ENCODE measurements at places on chromosomes 3 and 15.

DNA sequence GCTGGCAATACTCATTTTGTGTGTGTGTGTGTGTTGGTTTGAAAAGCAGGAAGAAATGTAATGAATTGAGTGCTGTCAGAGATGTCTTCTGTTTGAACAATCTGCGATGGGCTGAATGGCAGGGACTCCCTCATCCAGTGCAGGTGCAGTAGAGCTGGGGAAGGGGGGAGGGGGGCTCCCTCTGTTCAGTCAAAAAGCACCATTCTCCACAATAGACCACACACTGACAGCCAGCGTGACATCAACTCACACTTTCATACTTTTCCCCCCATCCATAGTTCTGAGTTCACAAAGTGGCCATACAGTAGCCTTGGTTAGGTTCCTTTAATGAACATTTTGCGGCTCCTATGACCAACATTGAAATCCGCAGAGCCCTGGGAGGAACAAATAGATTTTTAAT lies 10.4 kb downstream of the SOX2 start:
- no peak for DNase-seq

- no peak for DNase-seq
Observed at GRCh38 chr3:183247011-183247589, 6.0 kb upstream of the B3GNT5 start.

GRCh38 chr3:94004301-94004910 lies 24.0 kb downstream of the STX19 start:
- peak; percentile 50 for DNase-seq

- DNase-seq: no peak
Observed at GRCh38 chr3:156957715-156958114, 131.6 kb downstream of the LEKR1 start.

DNA sequence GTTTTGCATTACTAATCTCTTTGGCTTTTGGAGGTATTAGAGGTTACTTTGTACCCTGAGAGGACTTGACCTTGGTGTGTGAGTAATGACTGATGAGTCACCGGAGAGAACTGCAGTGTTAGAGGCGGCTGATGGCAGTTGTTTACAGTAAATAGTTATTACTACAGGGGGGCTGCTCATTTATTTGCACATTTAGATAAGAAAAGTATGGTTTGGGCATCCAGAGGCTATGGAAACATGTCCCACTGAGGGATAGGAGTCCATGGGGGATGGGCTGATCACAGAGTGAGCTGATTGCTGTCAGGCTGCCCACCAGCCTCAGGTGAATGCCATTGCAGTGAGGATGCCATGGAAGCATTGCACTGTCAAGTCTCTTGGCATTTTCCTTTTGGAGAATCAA lies 17.3 kb upstream of the STAC start:
- no peak for DNase-seq

GRCh38 chr3:147832611-147833010 lies 423.4 kb downstream of the ZIC1 start:
- DNase-seq: no peak

DNA sequence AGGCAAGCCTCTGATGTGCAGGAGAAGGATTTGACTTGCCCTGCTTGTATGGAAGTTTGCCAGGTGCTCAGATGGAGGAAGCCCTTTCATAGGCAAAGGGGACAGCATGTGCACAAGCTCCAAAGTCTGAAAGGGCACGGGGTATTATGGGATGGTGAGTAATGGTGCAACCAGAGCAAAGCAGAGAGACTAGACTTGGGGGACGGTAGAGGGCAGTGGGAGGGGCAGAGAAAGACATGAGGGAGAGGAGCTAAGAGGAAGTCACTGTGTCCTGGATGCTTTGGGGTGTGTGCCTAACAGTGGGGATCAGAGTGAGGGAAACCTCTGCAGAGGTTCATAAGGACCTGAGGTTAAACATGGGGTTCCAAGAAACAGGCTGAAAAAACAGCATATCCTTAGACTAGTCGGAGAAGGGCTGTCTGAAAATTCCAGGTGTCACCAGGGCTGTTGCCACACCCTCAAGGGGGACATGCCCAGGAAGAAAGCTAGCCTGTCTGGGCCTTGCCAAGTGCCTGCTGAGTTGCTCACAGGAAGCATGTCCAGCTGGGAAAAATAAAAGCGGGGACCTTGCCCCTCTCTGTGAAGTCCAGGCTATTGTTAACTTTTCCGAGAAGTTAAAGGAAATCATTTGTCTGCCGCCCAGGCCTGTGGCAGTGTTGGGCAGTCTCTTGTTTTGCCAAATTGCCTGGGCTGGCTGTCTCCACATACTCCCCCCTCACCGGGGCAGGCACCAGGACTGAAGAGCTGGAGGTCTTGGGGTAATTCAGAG lies 47.1 kb downstream of the HRH1 start:
- no peak for DNase-seq

DNA sequence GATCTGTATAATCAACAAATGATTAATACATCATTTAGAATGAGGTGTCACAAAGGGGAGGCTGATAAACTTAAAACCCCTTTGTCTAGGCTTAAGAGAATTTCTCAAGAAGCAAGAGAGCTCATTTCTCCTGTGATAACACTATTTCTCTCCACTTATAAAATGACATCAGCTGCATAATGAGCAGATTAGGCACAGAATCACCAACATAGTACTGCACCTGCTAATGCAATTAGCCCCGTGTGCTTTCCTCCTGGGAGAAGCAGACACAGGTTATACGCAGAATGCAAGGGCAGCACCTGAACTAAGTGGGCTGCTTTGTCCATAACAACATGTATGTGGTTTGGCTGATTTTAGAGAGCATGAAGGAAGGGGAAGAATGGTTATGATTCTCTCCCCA lies 515.3 kb upstream of the CFAP20DC start:
- DNase-seq: no peak

- no peak for DNase-seq
Observed at GRCh38 chr3:143362115-143362991, 242.8 kb downstream of the CHST2 start.

- no peak for DNase-seq
Observed at GRCh38 chr3:154745929-154746328, 315.9 kb upstream of the GPR149 start.

GRCh38 chr3:114756506-114757279 lies 390.4 kb downstream of the ZBTB20 start:
- DNase-seq: no peak

- DNase-seq: no peak
Observed at GRCh38 chr15:68709876-68710275, 110.8 kb downstream of the ANP32A start.

- no peak for DNase-seq
Observed at GRCh38 chr3:149174901-149175300, 45.5 kb downstream of the HPS3 start.

DNA sequence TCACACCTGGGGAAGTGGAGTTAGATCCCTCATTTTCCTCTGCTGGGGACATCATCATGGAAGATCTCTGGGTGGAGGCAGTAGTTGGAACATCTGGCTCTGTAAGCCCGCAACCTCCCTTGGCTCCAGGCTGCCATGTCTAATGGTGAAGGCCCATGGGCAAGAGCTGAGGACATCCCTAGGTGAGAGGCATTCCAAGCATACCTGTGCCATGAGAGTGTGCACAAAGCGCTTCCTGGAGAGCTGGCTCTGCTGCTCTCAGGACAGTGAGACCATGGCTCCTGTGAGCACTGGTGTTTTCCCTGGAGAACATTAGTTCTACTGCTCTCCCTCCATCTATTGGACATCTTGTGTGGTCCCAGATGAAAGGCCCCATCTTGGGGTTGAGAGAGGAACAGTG lies 7.7 kb downstream of the MAPKAPK3 start:
- DNase-seq: no peak

DNA sequence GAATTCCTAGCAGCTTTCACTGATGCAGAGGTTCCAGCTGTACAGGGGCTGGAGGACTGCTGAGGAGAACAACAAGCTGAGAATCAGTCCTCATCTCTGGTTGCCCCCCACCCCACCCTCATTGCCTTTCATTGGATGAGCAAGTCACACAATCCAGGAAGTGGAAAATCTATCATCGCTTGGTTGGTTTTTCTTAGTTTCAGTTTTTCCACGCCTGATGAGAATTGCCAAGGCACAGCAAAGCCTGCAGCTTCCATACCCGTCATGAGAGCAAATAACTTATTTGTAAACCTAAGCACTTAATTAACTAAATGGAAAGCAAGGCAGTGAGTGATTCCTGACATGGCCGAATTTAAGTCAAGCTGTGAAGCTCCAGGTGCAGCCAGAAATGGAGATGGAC lies 21.4 kb upstream of the LIPC start:
- DNase-seq: no peak

DNA sequence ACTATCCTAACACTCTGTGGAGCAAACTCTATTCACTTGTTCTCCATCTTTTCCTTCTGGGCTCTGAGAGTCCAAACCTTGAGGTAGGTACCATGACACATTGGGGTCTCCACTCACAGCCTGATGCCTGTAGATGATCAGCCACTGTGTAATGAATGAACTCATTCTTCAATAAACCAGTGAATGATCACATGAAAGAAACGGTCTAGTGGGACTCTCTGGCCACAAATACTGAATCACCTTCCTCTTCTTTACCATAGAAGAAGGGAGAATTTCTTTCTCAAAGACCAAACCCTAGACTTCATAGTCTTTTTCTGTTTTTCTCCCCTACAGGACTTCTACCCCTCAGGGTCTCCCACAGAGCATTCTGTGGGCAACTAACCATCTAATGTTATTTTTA lies 20.5 kb upstream of the ABHD2 start:
- DNase-seq: no peak

GRCh38 chr3:34362910-34363309 lies 564.5 kb downstream of the PDCD6IP start:
- no peak for DNase-seq

GRCh38 chr3:10561162-10561945 lies 56.0 kb upstream of the ATP2B2 start:
- DNase-seq: peak; percentile 51

DNA sequence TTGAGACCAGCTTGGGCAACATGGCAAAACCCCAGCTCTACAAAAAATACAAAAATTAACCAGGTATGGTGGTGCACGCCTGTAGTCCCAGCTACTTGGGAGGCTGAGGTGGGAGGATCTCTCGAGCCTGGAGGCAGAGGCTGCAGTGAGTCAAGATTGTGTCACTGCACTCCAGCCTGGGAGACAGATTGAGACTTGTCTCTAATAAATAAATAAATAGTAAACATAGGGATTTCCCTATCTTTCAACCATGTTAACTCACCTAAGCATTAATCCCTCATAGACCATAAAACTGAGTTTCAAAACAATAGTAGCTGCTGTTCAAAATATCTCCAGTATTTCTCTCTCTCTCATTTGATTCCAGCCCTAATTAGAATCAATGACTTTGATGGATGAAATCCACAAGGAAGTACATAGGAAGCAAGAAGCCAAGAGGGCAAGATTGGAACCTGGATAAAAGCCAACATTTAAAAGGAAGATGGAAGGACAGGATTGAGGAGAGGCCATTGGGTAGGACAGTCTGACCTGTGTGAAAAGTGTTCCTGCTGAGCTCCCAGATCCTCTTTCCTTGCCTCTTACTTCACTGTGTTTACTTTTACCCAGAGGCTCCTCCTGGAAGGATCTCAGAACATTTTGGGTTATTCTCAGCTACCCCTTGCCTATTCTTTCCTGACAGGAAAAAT lies 12.4 kb upstream of the TTBK2 start:
- no peak for DNase-seq

GRCh38 chr3:43994657-43995546 lies 246.8 kb upstream of the TOPAZ1 start:
- peak; percentile 31 for DNase-seq

- DNase-seq: no peak
Observed at GRCh38 chr3:61649381-61650170, 88.2 kb downstream of the PTPRG start.

All from inflammatory macrophage treated with lipopolysaccharide for 1 hour (primary cell).